ENCODE measurements at places on chromosomes 3 and 15.

DNA sequence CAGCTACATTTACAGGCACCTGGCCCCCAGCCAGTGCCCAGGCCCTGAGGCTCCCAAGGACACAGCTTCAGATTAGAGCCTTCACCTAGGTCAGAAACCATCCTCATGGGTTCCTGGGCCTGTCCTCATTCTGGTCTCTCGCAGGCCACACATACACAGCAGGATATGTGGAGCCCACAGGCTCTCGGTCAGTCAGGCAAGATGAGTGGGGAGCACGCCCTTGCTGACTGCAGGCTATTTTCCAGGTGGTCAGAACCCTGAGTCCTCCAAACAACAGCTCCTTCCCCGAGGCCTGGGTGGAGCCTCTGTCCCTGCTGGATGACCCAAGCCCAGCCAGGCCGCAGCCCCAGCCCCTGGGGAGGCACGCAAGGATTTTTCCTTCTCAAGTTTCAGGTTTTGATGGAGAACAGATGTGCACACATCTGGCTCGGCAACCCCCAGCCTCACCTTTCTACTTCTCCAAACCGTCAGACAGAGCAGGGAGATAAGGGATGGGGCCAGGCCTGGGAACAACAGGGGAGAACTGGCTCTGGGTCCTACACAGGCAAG lies 1.6 kb downstream of the STRA6 start:
- no peak for DNase-seq

DNA sequence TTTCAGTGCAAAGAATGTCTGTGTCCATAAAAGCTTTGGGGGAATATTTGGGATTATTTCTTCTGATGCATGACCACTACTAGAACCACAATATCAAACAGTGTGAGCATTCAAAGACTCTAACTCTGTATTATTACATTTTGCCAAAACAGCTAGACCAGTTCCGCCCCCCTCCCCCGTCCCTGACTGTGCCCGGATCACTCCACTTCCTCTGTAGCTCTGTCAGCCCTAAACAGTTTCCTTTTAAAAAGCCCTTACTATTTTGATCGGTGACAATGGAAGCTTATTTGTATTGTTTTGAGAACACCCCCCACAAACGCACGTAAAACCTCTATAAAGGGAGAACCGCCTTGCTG lies 36.6 kb upstream of the EPHB3 start:
- no peak for DNase-seq

GRCh38 chr15:71588746-71589145 lies 221.6 kb upstream of the NR2E3 start:
- DNase-seq: no peak

DNA sequence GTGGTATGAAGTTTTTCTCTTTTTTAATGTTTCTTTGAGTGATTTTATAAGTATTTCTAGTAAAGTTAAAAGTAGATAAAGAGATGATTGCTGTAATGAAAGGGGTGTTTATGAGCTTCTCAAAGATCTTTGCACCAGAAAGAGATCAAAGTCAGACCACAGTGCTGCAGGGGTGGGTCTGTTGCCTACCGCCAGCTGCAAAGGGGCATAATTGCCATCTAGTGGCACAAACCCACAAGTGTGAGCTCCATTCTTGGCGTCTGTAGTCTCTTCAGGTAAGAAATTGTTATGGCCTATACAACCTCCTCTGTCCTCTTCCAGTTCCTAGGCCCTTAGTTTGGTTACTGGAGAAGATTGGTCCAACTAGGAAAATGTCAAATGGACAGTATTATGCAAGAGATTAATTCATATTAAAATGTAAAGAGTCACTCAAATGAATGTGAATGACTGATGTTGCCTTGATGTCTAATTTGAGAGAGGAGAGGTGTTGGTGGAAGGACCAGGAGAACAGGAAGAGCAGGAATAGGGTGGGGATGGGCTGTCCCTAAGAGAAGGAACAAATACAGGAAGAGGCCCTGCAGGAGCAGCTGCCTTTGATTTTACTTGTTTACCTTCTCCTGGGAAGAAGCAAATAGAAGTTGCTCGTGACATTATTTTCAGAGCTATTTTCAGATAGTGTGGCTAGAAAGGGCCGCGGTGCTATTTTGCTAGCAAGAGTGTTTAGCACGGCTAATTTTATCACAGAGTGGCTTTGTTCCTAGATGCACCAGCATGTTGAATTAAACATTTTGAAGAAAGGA lies 53.0 kb upstream of the GSK3B start:
- DNase-seq: no peak

DNA sequence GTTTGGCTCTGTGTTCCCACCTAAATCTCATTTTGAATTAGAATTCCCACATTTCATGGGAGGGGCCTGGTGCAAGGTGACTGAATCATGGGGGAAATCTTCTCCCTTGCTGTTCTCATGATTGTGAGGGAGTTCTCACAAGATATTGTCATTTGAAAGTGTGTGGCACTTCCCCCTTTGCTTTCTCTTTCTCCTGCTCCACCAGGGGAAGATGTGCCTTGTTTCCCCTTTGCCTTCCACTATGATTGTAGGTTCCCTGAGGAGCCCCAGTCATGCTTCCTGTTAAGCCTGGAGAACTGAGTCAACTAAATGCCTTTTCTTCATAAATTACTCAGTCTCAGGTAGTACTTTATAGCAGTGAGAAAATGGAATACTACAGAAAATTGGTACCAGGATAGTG lies 157.2 kb upstream of the TPRG1 start:
- no peak for DNase-seq

DNA sequence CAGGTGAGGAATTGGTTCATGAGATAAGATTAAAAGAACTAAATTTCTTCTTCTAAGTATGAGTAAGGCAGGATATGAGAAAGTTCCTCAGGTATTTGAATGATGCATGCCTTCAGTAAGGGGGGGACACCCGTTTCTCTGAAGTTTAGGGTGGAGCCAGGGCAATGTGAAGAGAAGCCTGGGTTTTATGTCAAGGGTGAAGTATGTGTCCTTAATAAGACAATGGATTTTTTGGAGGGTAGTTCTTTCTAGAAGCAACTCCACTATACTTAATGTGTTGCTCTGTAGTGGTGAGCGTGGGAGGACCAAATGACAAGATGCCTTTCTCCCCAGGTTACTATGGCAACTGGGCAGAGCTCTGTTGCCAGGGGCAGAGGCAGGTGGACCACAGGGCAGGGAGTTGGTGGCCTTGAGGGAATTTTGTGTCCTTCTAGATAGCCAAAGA lies 44.0 kb downstream of the PHLDB2 start:
- no peak for DNase-seq

GRCh38 chr3:127153506-127153815 lies 39.5 kb upstream of the PRR23E start:
- no peak for DNase-seq

DNA sequence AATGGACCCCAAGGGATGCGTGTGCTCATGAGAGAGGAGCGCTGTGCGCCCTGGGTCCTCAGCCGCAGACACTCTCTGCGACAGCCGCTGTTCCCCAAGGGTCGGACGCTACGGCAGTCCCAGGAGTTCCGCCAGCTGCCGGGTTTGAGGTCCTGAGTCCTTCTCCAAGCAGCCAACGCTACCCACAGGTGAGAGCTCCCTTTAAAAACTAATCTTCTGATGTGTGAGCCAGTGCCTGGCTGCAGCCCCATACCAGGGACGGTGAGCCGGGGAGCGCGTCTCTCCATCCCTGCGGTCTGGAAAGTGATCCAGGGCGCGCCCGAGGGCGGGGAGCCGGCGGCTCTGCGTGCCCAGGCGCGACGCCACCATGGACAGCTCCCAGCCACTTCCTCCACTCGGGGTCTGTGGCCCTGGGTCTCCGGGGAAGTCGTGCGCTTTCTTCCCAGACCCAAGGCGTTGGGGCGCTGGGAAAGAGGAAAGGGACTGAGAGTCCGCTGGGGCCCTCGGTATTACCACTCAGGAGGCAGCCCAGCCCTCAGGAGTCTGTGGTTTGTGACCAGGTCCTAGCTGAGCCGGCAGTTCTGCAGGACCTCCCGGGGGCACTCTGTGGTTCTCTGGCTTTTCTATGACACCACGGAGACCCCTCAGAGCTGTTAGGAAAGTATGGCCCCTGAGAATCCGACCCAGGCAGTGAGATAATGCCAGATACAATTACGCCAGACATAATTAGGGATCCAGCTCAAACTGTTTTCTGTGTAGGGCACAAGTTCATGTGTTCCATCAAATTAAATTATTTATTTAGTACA lies 1.4 kb downstream of the CEMIP start:
- no peak for DNase-seq

DNA sequence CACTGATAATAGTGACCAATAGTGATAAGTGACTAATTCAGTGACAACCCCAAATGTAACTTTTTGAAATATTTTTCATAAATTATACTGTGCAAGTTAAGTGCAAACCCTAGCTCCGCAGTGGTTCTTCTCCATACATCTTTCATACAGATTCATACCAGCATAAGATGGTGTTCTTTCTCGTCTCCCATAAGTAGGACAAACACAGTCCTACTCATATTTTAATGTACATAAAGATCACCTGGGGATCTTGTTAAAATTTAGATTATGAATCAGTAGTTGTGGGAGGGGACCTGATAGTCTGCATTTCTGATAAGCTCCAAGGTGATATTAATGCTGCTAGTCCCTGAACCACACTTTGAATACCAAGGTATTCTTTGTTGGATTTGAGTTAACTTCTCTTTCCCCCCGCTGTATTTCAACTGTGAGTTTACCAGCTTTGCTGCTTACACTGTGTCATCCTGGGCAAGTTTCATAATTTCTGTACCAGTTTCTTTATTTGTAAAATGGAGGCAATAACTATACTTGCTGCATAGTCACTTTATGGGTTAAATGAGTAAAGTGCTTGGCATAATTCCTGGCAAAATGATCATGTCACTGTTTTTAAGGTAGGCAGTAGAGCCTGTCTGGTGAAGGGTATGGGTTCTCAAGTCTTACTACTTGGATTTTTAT lies 34.7 kb upstream of the C3orf38 start:
- no peak for DNase-seq

- DNase-seq: no peak
These were observed 8.8 kb downstream of the ADPRH start for GRCh38 chr3:119588112-119588511.

DNA sequence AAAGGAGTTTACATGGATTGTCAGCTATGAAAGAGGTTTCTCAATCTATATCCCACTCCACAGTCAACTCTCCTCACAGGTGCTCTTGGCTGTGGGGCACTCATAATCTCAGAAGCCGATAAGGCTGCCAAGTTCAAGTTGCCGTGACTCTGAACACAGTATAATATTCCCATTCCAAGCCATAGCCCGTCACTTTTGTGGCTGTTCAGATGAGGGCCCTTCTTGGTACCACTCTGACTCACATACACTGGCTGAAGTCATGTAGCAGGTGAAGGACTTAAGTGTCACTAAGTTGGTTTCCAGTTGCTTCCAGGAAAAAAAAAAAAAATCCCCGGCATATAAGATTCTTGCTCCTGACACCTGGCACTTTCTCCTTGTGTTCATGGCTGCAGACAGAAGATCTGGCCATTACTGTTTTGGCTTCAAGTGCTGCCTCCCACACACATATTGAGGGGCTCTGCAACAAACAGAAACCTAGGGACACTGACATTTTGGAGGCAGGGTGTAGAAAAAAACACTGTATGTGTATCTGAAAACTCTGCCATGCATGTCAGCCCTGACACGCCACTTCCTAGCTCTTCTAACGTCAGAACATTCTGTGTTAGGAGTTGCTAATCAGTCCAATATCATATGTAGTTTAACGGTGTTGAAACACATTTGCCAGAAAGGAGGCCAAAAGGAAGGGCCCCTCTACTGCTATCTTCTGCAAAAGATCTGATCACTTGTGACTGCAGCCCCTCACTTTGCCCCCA lies 170.2 kb upstream of the ICE2 start:
- no peak for DNase-seq

DNA sequence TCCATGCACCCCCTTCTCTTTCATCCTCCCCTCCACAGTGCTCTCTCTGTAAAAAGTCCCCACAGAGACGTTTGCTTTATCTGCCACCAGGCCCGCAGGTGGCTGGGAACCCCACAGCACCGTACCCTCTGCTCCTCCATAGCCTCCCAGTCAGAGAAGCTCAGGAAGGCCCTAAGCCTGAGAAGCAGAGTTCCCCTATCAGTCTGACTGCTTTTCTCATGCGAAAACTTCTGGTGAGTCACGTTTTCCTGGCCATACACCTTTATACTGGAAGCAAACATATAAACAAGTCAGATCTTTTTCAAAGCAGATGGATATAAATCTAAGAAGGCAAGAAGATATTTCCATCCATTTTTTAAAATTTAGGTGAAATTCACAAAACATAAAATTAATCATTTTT lies 51.5 kb upstream of the MEF2A start:
- no peak for DNase-seq

DNA sequence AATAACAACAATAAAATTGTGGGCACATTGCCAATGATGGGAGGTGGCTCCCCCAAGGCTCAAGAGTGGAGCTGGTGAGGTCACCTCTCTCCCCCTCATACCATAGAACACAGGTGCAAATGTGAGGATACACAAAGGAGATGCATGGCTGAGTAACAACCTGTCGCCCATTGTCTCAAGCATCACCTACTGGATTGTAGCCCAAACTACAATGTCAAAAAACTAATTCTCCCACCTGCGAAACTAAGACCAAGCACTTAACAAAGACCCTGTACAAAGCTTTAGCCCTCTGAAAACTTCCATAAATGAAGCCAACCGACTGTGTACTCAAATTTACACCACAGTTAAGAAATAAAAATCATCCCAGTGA lies 50.4 kb upstream of the IGSF11 start:
- no peak for DNase-seq

DNA sequence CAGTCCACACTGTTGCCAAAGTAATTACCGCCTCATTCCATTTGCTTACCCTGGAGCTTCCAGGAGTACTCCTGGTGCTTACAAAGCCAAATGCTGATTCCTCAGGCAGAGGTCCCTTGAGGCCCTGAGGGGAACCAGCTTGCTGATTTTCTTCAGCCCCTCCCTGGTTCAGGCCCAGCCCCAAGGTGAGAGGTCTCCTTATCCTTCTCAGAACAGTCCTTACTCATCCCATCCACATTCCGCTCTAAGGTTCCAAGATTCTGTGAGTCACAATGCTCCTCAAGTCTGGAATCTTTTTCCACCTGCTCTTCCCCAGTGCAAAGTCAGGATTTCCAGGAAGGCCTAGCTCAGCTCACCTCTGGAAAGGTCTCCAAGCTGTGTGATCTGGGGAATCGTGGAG lies 1.8 kb upstream of the ATP10A start:
- no peak for DNase-seq

- DNase-seq: no peak
These were observed 523.6 kb downstream of the NTRK3 start for GRCh38 chr15:87732976-87733375.

DNA sequence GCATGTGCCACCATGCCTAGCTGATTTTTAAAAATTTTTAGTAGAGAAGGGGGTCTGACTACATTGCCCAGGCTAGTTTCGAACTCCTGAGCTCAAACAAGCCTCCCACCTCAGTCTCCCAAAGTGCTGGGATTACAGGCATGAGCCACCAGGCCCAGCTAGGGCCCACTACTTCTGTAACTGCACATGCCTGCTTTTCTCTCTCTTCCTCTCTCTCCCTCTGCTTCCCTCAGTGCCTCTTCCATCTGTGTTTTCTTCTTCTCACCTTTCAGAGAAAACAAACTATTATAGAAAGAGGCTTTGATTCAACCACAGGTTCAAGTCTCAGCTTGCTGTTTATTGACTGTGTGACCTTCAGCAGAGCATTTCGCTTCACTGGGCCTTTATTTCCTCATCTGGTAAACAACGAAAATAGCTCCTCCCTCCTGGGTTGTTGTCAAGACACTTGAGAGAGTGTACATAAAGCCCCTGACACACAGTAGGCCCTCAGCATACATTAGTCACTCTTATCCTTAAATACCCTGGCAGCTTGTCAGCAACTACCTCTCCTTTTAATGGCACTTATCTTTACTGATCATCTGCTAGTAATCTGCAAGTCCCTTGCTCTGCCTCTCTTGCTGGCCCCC lies 10.2 kb downstream of the TADA3 start:
- DNase-seq: no peak
